ENCODE measurements at places on chromosomes 7 and 10. TPM values are rescaled to one million over a fixed set of nuclear protein-coding genes. Genes with fewer than 3 reads are reported as not detected.

Gene PAX2
- not detected for total RNA-seq

Gene COL17A1
- total RNA-seq = not detected

Gene CROT
- total RNA-seq = 17.3 TPM

Gene EIF5AL1
- 0.53 TPM for total RNA-seq

Gene KCNIP2
- total RNA-seq = 0.18 TPM

Gene SEMA3E
- 0.35 TPM for total RNA-seq

Gene SFXN4
- total RNA-seq = 16.7 TPM
